ENCODE measurements at places on chromosomes 13 and 19.
A peak's percentile ranks its signal among the peaks of the same experiment; 100 is the strongest.

- no peak for DNase-seq
Observed at GRCh38 chr13:23357349-23357748, 76.2 kb downstream of the SACS start.

DNA sequence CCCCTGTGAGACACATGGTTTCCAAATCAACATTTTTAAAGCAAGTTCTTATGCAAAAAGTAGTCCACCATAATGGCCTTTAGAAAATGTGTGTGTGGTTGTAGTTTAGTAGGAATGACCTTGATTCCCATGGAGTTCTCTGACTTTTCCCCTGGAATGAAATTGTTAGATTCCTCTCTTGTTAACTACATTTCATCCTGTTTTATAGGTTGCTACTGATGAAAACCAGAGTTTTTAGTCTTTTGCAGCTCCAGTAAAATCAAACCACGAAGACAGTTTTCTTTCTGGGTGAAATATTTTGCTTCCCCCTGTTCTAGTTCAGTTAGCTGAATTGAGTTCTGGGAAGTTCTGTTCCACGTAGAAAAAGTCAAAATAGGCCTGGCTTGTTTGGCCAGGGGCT lies 107.7 kb downstream of the RAB20 start:
- no peak for DNase-seq

DNA sequence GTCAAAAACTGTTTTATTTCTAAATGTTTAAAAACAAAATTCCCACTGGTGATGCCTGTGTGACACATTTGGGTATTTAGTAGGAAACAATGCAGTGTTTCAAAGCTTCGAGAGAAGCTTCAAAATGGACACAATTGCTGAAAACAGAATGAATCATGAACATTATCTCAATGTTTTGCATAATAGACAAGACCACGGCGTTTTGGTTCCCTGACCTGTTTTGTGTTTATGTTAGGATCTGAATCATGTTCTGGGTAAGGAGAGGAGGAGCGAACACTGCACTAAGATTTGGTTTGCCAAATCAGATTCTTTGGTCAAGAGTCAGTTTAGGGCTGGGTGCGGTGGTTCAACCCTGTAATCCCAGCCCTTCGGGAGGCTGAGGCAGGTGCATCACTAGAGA lies 42.2 kb downstream of the IFT88 start:
- DNase-seq, result peak; percentile 69

- peak; percentile 87 for DNase-seq
Observed at GRCh38 chr13:23608701-23609413, 38.6 kb downstream of the TNFRSF19 start.

- DNase-seq, result no peak
Observed at GRCh38 chr19:36051236-36051635, 2.8 kb downstream of the THAP8 start.

- DNase-seq, result no peak
Observed at GRCh38 chr13:22561581-22561980, 619.2 kb upstream of the SGCG start.

- no peak for DNase-seq
Observed at GRCh38 chr13:114057166-114058050, 75.0 kb downstream of the RASA3 start.

DNA sequence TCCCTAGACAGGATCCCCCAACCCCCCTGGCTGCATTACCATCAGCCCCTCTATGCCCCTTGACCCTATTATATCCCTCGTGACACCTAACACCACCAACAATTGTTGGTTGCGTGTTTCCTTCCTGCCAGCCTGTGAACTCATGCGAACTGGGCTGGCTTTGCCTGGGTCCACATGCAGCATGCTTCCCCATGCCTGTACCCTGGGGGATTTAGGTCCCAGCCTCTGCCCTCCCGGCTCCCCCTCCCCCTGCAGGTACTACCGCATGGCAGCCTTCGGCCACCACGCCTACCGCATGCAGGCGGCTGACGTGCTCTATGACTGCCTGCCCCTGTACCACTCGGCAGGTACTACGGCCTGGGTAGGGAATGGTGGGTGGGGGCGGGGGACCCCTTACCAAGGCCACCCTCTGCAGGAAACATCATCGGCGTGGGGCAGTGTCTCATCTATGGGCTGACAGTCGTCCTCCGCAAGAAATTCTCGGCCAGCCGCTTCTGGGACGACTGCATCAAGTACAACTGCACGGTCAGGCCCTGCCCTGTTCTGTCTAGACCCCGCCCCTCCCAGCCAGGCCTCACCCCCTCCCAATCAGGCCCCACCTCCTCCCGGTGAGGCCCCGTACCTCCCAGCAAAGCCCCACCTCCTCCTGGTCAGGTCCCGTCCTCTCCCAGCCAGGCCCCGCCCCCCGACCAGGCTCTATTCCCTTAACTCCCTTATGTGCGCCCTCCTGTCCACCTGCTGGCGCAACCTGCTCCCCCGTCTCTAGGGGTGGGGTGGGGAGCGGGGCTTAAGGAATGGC lies 18.5 kb downstream of the SLC27A1 start:
- DNase-seq, result no peak

GRCh38 chr13:95067303-95067702 lies 233.9 kb downstream of the ABCC4 start:
- DNase-seq, result no peak

- no peak for DNase-seq
Observed at GRCh38 chr13:50908371-50908770, 1.2 kb upstream of the RNASEH2B start.

DNA sequence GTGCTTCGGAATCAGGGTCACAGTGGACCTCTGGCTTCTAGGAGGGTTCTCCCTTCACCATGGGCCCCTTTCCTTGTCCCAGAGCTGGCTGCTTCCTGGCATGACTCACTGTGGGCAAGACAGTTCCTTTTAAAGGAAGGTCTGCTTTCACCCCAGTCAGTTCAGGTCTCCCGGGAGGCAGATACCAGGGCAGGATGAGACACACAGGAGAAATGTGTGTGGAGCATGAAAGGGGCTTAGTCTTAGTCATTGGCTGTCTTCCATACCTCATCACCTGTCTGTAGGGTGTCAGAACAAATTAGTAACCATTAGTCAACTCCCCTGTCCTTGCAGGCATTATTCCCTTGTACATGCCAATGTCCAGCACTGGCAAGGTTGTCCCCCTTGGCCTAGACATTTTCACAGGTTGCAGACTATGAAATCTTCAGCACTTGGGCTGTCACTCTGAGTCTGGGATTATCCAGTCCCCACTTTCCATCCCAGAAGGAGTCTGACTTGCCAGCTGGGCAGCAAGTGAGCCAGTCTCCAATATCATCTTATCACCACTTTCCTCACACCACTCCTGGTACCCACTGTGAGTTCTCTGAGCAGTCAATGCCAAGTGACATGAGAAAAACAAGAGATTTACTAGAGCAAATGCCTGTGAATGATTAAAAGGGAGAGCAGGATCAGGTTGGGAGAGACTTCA lies 76.8 kb upstream of the MEDAG start:
- peak; percentile 66 for DNase-seq

GRCh38 chr13:30509254-30510050 lies 43.7 kb upstream of the HMGB1 start:
- DNase-seq, result no peak

DNA sequence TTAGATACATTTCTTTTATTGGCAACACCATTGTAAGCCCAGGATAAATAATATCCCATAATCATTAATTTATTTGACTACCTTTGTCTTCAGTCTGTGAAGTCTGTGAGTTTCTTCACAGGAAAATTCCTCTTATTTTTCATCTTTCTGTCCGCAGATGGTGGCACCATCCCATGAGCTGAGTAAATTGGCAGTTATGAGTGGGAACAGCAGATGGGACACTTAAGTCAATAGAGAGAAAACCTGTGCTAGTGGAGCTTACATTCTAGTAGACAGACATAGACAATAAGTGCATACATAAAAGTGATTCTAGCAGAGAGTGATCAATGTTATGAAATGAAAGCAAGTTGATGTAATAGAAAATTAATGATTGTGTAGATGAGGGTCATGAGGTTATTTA lies 638.2 kb upstream of the MIR17HG start:
- DNase-seq, result no peak

- DNase-seq, result peak; percentile 62
Observed at GRCh38 chr13:85509512-85509911, 289.7 kb downstream of the SLITRK6 start.

GRCh38 chr13:66888698-66889097 lies 341.4 kb downstream of the PCDH9 start:
- DNase-seq, result no peak

DNA sequence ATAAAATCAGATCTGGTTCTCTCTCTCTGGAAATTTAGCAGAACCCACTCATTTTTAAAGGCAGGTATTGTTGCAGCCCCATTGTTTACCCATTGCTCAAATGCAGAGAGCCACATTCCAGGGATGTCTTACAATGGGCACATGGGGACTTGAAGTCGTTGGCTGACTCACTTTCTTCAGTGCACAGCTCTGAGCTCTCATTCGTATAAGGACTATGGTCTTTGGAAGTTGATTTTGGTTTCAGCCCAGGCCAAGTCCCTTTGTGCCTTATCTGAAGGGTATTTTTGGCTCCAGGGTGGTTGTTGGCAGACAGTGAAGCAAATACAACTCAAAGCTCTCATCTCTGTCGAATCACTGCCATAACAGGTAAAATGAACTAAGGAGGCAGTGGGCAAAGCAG lies 47.3 kb upstream of the CLDN10 start:
- no peak for DNase-seq

Measured in foreskin fibroblast (primary cell).